ENCODE measurements at places on chromosomes 2 and 18. TPM values are rescaled to one million over a fixed set of nuclear protein-coding genes. Genes with fewer than 3 reads are reported as not detected.

DNA sequence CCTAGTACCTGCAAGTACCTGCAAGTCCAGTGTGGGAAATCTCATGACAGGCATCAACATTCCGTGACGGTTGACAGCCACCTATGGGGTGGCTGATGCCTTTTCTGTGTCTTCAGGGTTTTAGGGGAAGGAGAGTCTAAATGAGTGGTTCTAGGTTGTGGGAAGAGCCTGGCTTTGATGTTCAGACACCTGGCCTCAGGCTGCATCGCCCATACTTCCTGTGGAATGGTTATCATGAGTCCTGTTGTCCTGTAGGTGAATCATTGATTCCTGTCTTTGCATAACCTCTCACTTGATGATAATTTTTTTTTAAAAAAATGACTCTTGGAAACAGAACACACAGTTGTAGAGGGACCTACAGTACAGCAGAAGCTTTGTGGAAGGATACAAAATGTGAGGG lies 108.9 kb downstream of the NEDD4L start:
- DNase-seq: no peak

DNA sequence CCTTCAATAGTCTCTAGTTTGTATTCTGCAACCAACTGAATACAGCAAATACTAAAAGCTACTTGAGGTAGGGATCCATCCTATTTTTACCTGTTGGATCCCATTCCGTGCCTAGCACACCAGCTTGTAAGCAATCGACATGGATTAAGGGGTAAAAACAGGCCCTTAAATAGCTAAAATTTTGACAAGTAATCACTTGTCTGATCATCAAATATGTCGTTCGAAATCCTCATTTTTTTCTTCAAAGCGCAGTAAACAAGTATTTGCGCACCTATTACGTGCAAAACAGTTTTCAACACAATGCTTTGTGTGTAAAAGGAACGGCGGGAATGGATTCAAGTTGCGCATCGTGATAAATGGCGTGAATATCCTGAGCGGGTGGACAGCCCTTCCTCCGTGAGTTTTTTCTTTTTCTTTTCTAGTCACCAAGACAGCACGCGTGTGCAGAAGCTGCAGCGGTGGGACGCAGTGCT lies 1.4 kb upstream of the ACVR2A start:
- no peak for DNase-seq

DNA sequence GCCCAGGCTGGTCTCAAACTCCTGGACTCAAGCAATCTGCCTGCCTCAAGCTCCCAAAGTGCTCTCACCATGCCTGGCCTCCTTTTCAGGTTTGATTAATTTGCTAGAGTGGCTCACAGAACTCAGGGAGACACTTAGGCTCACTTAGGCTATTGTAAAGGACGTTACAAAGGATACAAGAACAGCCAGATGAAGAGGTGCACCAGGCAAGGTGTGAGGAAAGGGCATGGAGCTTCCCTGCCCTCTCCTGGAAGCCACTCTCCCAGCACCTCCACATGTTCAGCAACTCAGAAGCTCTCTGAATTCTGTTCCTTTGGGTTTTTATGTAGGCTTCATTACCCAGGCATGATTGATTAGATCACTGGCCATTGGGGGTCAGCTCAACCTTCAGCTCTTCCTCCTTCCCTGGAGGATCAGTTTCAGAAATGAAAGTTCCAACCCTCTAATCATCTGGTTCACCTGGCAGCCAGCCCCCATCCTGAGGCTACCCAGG lies 78.7 kb upstream of the RGPD5 start:
- DNase-seq: no peak

CRYGD gene
- not detected for polyA plus RNA-seq

CHRNG gene
- 79.3 TPM for polyA plus RNA-seq
